ENCODE measurements at places on chromosomes 12 and 14.
A peak's percentile ranks its signal among the peaks of the same experiment; 100 is the strongest.

DNA sequence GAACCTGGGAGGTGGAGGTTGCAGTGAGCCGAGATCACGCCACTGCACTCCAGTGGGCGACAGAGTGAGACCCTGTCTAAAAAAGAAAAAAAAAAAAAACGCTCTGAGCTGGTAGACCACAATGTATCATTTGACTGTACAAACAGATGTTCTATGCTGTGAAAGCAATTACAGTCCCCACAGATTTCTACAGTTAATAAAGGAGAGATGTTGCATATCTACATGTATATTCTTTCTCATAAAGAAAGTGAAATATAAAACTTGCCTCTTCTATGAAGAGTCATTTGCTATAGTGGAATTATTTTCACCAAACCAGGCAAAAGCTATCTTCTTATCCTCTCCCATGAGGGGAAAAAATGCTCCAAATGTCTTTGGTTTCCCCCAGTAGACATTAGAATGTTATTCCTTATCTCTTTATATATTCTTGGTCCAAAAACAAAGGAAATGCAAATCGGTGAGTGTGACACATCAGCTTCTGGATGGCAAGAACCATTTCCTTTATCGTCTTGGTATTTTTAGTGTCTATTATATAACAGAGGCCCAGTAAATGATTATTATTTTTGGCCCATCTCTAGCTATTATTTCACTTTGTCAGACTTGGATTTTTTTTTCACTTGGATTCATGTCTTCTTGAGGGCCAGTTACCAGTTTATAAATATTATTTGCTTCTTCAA lies 230.4 kb downstream of the SSPN start:
- no peak for DNase-seq

GRCh38 chr12:69000540-69001243 lies 67.7 kb upstream of the CPM start:
- no peak for DNase-seq

DNA sequence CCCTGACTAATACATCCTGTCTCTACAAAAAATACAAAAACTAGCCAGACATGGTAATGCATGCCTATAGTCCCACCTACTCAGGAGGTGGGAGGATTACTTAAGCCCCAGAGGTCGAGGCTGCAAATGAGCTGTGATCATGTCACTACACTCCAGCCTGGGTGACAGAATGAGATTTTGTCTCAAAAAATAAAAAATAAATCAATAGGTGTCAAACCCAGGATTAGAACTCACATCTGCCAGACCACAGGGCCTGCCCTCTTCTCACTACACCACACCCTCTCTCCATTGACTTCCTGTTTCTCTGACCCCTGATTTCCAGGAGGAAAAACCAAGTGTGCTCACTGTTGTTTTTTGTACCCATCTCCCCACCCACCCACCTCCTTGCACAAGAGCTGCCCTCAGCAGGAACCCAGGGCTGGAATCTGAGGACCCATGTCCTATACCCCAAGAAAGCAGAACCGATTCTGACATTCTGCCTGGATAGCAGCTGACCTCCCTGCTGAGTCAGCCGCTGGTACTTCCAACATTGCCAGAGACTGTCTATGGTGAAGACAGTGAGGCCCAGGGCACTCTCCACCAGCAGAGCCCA lies 6.2 kb downstream of the CMKLR1 start:
- no peak for DNase-seq

DNA sequence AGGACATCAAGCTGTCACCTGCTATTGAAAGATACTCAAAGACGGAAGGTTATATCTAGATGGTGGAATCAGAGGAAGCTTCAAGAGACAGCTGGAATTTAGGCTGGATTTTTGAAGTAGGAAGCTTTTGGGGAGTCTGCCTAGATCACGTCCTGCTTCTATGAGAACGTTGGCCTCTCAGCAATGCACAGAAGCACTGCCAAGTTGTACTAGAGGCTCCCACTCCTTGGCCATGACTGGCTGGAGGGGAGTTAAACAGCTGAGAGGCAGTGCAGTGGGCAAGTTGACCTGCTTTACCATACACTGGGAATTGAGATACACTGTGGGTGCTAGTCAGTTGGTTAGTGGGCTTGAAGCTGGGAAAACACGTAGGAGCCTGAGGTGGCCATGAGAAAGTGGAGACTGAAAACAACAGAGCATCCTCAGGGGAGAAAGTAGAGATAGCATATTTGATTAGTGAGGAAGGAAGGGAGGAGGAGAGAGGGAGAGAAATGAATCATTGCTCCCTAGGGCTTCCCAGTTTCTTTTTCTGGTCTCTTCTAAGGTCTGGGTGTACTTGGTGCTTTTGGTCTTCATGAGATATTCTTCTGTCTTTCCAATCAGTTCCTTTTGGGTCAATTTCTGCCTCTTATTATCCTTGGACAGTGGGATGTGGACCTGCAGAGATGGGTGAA lies 110.8 kb downstream of the EMP1 start:
- no peak for DNase-seq

DNA sequence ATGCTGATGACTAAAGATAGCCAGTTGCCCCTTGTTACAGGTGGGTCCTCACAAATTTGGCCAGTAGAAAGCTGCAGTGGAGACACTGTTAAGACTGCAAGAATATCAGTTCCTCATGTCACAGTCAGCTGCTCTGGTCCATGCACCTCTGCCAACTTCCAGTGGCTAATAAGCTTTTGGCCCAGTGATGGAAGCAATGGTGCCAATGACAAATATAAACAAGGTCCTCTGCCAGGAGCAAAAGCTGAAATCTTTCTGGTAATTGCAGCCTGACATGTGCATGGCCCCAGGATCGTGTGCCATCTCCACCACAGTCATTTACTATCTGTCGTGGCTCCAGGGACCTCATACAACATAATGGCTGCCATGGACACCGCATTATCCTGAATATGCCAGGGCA lies 85.4 kb upstream of the TMEM260 start:
- no peak for DNase-seq

- DNase-seq = no peak
These were observed 40.6 kb downstream of the C12orf42 start for GRCh38 chr12:103455020-103455763.

- DNase-seq = no peak
These were observed 21.4 kb downstream of the BCL2L14 start for GRCh38 chr12:12091977-12092663.

DNA sequence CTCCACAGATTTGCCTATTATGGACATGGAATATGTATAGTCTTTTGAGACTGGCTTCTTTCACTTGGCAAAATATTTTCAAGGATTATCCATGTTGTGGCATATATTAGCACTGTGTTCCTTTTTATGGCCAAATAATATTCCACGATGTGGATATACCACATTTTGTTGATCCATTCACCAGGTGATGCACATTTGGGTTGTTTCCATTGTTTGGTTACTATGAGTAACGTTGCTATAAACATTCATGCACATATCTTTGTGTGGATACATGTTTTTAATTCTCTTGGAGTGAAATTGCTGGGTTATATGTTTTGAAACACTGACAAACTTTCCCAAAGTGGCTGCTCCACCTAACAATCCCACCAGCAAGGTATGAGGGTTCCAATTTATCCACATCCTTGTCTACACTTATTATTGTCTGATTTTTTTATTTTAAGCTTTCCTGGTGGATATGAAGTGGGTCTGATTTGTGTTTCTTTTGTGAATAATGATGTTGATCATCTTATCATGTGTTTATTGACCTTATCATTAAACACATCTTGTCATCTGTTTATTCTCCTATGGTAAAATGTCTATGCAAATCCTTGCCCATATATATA lies 116.2 kb upstream of the FRMD6 start:
- DNase-seq = no peak

GRCh38 chr12:109393437-109394345 lies 46.0 kb downstream of the MYO1H start:
- DNase-seq = peak; percentile 3

DNA sequence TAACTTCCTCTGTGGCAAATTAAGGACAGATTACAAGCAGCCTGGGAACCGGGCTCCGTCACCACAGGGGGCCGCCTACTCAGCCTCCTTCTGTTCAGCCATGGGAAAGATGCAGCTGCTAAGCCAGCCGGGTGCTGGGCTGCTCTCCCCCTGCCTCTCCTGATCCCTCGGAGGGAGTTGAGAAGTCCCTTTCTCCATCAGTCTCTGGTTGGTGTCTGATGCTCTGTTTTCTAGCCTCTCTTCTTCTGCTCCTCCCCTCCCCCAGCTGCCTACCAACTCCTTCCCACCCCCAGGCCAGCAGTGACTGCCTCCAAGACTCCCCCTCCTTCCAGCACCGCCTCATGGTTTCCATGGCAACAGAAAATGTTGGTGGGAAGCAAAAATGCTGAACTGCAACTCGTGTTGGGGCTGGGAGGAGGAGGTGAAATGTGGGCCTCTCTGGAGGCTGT lies 486.7 kb downstream of the APAF1 start:
- DNase-seq = no peak
